Cardiac septum (tissue), 1 donor: ENCODE measurements at places on chromosomes 7 and 10. TPM values are rescaled to one million over a fixed set of nuclear protein-coding genes. Genes with fewer than 3 reads are reported as not detected.

GRCh38 chr7:117269417-117269816 is 53.4 kb downstream of the WNT2 start:
- no peak for DNase-seq

- no peak for DNase-seq
Measured at GRCh38 chr7:48245751-48246472, 74.7 kb downstream of the ABCA13 start.

DNA sequence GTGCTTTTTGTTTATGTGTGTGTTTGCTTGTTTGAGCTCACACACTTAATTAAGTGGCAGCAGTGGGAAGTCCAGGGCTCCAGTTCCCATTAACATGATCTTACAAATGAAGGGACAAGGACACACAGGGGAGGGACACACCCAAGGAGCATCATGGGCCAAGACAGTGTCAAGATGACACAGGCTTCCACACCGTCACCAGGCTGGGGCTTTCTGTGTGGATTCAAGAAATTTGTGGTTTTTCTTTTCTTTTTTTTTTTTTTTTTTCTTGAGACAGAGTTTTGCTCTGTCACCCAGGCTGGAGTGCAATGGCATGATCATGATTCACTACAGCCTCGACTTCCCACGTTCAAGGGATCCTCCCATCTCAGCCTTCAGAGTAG is 173.6 kb downstream of the KIAA1217 start:
- no peak for DNase-seq

DNA sequence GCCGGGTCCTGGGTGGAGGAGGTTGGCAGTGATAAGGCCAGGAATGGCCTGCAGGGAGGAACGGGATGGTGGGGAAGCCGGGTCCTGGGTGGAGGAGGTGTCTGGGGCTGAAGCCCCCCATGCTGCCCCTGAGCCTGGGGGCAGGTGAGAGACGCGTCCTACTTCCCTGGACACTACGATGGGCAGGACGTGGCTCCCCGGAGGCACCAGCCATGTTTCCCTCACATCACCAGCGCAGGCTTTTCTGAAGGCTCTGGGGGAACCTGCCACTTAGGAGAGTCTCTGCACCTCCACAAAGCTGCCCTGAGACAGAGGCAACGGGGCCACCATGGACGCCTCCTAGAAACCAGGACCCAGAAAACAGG is 324.8 kb downstream of the DNAJB6 start:
- DNase-seq, result peak; percentile 56

DNA sequence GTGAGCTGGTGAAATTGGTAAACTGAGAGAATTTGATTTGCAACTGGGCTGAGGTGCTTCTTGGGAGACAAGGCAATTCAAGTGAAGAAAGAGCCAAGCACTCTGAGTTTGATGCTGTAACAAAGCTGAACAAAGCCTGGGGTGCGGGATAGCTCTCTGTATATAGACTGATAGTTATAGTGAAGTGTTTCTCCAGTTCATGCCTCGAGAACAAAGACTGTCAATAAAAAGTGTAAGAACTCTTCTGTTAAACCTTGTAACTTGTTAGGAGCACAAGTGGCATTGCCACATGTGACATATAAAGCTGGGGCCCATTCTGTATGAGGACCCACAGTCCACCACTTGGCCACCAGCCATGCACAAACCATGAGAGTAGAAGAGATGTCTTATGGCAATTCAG is 11.3 kb upstream of the PNPLA8 start:
- no peak for DNase-seq

DNA sequence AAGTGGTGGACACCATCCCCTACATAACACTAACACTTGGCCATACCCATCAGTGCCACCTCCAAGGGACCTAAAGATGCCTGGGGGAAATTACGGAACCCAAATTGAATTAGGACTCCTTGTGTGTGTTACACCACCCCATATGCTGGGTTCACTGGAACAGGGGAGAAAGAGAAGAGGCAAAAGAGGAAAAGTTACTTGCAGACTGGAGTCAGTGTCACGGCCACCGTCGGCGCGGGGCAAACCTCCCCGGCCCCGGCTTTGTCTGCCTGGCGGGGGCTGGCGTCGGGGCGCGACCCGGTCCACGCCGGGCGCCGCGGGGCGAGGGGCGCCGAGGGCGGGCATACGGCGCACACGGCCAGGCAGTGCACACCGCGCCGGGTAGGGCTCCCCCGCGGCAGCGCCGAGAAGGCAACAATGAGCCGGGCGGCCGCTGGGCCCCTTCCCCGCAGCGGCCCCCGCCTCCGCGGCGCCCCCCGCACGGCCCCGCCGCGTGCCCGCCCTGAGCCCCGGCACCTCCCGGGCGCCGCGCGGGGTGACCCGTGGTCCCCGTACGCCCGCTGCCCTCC is 171.1 kb downstream of the FAM107B start:
- DNase-seq, result no peak

The FAM25A gene
- total RNA-seq, result not detected

The IKZF1 gene
- total RNA-seq, result 2.2 TPM
